ENCODE measurements at places on chromosomes 16 and 17.

GRCh38 chr17:79188048-79188447 lies 113.4 kb downstream of the ENGASE start:
- DNase-seq: no peak

DNA sequence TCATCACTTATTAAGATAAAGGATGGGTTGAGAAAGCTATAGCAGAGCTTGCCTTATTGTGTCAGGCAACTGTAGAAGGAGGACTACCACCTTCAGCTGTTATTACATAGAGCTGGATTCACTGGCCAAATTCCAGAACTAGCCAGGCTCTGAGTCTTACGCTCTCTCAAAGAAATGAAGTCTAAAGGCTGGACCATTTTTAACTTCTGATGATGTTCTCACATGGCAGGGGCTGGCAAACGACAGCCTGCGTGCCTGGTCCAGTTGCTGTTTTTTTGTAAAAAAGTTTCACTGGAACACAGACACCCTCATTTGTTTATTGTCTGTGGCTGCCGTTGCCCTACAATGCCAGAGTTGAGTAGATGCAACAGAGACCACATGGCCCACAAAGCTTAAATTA lies 21.2 kb downstream of the TRAF4 start:
- no peak for DNase-seq

- DNase-seq: no peak
Measured at GRCh38 chr17:17778308-17779014, 58.3 kb downstream of the SREBF1 start.

- no peak for DNase-seq
Measured at GRCh38 chr16:1366712-1367299, 15.1 kb downstream of the GNPTG start.

GRCh38 chr16:67961551-67961957 lies 6.9 kb downstream of the SLC12A4 start:
- peak; percentile 37 for DNase-seq

- no peak for DNase-seq
Measured at GRCh38 chr17:45823598-45823997, 21.1 kb upstream of the SPPL2C start.

DNA sequence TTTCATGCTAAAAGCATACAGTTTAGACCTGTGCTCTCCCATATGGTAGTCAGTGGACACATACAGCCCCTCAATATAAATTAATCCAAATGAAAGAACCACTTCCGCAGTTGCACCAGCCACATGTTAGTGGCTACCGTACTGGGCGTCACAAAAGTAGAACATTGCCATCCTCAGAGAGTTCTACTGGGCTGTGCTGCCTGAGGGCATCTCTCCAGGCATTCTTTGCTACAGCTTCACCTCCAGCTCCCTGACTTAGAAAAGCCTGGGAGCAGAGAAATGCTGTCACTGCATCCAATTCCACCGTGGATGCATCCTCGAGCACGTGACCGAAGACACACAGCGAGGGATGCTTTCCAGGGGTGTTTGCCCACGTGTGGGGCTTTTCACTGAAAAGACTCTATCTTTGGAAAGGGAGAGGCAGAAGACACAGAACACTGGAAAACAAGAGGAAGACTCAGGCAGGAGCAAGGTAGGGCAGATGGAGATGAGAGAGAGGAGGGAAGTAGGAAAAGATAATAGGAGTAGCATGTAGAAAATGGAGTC lies 86.4 kb downstream of the GAS7 start:
- no peak for DNase-seq

DNA sequence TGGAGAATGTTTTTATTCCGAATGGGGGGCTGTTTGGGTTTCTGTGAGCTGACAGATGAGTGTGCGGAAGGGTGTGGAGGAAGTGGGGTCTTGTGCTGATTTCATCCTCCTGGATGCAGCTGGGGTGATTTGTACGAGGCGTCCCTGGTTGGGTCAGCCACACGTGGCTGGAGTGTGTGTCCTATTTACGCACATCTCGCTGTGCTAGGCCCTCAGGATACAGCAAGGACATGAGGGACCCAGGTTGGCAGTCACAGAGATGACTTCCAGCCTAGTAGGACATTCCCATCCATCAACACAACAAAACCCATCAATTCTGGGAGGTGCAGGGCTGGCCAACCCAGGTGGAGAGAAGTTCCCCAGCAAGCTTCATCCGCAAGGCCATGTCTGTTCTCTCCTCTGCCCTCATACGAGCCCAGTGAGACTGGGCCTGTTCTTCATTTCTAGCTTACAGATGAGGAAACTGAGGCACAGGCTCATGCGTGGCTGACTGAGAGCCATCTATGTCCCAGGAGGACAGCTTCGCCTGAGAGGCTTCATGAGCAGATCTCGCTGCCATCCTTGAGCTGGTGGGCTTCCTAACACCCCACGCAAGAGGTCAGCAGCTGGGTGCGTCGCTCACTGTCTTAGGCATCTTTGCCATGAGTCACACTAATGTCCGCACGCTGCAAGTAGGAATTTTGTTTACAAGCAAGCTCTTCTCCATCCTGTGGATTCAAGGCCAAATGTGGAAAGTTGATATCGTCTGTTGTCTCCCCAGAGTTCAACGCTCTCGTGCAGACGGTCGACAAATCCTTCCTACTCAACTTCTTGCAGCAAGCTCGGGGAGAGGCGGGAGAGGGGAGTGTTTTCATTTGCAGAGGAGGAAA lies 24.4 kb downstream of the IRF8 start:
- no peak for DNase-seq

DNA sequence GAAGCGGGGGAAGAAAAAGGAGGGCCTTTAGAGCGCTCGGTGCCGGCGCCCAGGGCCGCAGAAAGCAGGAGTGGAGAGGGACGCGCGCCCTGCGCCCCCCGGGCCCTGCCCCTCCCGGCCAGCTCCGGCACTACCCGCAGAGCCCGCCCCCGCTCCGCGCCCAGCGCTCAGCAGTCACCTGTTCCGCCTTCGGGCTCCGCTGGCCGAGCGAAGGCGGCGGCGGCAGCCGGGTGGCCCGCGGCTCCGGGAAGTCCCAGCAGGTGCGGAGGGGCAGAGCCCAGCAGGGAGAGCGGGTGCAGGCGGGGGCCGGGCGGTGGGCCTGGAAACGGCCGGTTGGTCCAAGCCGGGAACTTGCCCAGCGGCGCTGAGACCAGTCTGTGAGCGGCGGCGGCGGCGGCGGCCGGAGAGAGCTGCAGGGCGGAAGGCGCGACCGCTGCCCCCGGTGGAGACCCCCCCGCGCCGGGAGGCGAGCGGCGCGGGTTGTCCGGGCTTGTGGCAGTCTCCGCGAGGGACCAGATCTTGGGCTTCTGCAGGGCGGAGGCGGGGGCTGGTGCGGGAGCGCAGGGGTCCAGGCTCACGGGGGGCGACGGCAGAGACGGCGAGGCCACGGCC lies 2.2 kb downstream of the IRX3 start:
- DNase-seq: no peak

DNA sequence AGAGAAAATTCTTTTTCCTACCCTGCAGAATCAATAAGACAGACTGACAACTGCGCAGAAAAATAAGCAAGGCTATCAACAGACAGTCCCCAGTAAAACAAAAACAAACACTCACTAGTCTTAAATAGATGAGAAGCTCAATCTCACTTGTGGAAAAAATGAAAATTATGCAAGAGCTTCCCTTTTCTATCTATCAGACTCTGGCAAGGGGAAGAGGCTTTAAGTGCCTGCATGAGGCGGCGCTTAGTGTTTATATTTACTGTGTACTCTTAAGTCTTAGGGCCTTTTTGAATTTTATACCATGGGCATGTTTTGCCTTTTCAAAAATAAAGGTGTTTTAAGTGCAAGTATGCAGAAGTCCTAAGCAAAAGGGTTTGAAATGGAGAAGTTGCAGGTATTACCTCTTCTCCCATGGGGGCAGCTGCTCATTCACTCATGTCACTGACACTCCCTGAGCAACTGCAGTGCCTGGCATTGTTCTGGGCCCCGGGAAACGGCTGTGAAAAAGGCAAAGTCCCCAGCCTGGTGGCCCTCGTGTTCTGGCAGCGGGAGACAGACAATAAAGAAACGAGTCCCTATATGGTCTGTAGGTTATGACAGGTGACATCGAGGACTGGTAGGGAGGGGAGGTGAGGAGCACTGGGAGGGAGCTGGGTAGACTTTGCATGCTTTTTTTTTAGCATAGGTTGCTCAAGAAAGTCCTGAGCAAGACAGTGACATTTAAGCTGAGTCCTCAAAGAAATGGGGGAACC lies 35.2 kb downstream of the HSBP1 start:
- DNase-seq: no peak

DNA sequence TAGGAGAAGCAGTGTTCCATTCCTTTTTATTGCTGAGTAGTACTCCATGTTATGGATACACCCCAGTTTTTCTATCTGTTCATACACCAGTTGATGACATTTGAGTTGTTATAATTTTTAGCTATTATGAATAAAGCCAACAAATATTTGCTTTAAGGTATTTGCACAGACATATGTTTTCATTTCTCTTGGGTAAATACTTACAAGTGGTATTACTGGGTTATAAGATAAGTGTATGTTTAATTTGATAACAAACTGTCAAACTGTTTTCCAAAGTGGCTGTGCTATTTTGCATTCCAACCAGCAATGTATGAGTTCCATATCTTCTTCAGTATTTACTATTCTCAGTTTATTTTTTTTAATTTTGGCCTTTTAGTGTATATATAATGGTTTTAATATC lies 27.7 kb upstream of the GFOD2 start:
- no peak for DNase-seq

DNA sequence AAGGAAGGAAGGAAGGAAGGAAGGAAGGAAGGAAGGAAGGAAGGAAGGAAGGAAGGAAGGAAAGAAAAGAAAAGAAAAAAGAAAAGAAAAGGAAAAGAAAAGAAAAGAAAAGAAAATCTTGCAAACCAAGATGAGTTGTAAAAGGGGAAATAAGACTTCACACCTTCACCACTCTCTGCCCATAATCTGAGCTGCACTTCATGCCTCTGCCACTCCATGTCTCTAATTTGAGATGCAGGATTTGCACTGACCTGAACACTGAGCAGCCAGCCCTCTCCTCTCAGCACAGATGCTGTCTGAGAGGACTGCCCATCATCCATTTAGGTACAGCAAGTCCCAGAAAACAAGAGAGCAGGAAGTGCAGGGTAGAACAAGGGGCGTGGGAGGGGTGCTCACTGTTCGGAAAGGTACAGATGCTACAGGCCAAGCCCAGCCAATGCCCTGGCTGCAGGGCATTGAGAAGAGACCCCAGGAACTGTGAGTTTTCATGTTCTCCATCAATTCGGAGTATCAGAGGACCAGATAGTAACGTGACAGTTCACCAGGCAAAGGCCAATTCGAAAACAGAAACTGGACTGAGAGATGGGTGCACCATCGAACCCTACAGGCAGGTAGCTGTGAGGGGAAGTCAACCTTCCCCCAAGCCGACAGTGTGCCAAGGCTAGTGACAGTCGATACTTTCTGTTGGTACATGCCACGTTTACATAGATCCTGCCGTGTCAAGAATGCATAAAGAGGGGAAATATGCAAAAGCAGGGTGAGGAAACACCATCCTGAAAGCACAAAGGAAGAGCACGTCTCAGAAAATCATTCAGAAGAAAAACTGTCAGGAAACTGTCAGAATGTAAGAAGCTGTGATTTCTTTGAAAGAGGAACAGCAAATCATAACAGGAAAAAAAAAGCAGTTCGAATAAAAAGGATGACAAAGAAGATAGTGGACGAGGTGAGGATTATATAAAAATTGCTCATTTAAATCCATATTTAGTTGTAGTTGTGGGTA lies 142.0 kb upstream of the RCVRN start:
- DNase-seq: no peak

DNA sequence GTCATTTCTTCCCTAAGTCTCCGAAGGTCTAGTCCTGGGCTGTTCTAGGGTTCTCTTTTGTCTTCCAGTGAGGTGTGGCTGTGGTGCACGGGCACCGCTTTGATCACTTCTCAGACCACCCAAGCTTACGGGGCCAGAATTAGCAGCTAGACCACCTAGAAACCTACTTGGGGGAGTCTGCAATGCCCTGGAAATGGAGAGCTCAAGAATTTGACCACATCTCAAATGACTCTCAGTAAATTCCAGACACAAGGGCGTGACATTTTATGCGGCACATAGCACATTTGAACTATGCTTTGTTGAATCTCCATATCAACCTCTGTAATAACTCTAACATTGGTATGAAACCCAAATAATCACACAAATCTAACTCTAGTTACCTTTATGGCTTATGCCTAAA lies 24.9 kb downstream of the TRIM16 start:
- DNase-seq: no peak

- peak; percentile 95 for DNase-seq
Measured at GRCh38 chr17:45740553-45741330, 43.4 kb upstream of the CRHR1 start.

GRCh38 chr17:13601776-13602551 lies at the start of gene HS3ST3A1:
Gene HS3ST3A1, minus strand, starts transcription at chr17:13601929. Its CDS starts 800 bp downstream, at chr17:13601129.
- no peak for DNase-seq

- DNase-seq: no peak
Measured at GRCh38 chr17:17684906-17685774, 3.9 kb downstream of the RAI1 start.

DNA sequence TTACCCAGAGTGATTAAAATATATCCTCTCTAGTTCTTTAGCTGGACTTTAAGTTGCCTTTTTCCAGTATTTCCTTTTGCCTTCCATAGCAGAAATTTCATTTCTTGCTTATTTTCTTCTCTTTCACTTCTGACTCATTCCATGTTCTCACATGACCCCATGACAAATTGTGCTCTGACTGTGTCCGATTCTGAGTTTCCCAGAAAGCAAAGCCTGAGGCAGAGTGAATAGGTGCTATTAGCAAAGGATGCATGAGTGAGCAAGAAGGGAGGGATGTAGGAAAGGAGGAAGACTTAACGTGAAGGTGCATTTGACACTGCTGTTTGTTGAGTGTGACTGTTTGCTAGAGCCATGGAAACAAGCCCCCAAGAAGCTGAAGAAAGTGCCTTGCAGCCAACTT lies 82.6 kb upstream of the CNTNAP4 start:
- no peak for DNase-seq

DNA sequence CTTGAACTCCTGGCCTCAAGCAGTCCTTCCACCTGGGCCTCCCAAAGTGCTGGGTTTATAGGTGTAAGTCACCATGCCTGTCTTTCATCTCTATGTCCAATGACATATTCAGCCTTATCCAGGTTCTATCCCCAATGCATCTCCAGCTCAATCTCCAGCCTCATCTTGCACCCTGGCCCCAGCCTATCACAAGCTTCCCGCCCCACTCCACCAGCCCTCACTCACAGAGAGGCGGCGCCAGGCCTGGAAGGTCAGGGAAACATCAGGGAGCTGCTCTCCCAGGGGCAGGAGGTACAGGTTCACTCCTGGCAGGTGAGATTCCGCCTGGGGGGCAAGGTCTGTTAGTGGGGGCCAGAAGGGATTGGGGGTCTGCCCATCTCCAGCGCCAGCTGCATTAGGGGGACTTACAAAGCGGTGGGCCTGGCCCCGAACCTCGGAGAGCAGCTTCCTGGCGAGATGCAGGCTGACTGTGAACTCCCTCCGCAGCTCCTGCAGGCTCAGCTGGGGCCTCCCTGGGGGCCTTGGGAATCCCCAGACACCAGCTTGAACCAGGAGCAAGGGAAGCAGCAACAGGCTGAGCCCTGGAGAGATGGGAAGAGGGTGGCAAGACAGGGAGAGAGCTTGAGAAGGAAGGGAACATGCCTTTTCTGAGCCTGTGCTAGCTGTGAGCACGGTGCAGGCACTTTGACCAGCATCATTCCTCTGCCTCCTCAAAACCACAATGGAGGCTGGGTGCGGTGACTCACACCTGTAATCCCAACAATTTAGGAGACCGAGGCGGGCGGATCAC lies 3.0 kb downstream of the IL27 start:
- DNase-seq: no peak

GRCh38 chr17:40515491-40516041 lies 14.1 kb upstream of the TNS4 start:
- DNase-seq: no peak

- DNase-seq: no peak
Measured at GRCh38 chr16:2786061-2786825, 1.1 kb downstream of the PRSS33 start.

Measured in DMS 273 treated with DMSO at 0.1 percent for 48 hours (cell line).